ENCODE measurements at places on chromosomes 16 and 17. TPM values are rescaled to one million over a fixed set of nuclear protein-coding genes. Genes with fewer than 3 reads are reported as not detected.

GRCh38 chr17:67696853-67697498, 20.8 kb upstream of the NOL11 start:
- no peak for DNase-seq

The IL17C gene
- total RNA-seq: 0.68 TPM

The DNAH17 gene
- 0.03 TPM for total RNA-seq

DNA sequence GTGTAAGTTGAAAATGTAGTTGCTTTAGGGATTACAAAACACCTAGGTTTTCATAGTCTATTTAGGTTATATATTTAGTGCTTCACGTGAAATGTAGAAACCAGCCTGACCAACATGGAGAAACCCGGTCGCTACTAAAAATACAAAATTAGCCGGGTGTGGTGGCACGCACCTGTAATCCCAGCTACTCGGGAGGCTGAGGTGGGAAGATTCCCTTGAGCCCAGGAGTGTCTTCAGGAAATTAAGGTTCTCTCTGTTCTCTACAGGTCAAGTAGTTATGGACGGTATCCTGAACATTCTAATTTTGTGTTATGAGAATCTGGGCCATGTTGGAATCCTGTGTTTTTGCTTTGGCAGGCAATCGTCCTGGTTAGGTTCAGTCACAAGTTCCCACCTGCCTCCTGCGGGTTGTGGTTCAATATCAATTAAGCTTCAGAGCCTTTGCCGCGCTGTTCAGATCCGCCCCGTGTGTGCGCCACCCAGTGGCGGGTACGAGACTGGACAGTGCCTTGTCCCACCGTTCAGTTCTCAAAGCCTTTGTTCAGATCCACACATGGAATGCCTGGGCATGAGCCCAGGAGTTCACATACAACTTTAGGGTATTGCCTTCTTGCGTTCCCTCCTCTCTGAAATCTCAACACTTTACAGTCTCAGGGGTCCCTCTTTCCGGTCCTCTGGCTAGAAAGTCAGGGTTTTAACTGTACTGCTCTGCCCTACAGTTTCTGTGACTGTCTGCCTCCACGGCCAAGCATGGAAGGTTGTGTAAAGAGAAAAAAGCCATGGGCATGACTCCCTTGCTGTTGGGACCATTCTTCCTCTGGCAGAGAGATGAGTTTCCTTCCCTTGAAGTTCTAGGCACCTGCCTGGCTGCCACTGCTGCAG, 41.7 kb downstream of the HEATR6 start:
- DNase-seq: peak; percentile 79

The TAOK2 gene
- 51.6 TPM for total RNA-seq

The RABEP2 gene
- total RNA-seq: 23.7 TPM

The MYH2 gene
- total RNA-seq: not detected

DNA sequence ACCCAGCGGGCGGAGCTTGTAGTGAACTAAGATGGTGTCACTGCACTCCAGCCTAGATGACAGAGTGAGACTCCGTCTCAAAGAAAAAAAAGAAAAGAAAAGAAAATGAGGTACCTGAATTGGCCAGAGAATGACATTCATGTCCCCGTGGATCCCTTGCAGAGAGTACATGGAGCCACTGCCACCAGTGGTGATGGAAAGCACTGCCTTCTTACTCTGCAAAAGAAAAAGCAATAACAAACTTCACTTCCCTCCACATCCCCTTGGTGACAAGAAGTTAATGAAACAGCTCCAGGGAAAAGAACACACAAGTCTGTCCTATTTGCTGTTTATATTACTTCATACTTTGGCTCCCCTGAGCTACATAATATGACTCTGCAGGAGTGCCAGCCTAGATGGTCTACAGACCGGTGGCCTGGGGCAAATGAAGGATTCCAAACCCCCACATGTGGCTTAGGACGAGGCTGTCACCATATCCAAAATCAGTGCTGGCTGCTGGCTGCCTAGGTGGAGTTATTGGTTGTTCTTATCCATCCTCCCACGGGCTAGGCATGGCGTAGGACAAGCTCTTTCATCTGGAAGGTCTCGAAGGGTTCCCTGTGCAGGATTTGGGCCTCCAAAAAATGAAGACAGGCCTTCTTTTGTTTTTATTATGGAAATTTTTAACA, 13.3 kb downstream of the NQO1 start:
- no peak for DNase-seq

- DNase-seq: peak; percentile 52
Measured at GRCh38 chr17:81400154-81400977, 5.1 kb downstream of the BAHCC1 start.

DNA sequence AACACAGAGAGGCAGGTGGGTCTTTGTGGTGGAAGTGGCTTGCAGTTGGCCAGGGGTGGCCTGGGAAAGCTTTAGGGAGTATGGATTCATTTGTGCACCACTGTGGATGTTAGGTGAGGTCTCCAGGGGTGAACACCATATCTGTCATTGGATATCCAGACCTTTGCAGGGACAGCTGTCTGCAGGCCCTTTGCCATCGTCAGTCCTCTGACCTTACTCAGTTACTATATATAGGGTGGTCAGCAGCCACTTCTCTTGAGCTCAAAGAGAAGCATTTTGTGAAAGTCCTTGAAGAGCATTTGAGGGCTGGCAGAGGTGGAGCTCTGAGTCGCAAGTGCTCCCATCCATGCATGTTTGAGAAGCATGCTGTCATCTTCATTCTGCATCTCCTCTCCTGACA, 40.4 kb downstream of the TMEM11 start:
- no peak for DNase-seq

The G6PC1 gene
- total RNA-seq: not detected

- no peak for DNase-seq
Measured at GRCh38 chr17:61669522-61669921, 78.5 kb upstream of the NACA2 start.

The CCT6B gene
- total RNA-seq: 1.5 TPM

The CTF1 gene
- 0.19 TPM for total RNA-seq

- DNase-seq: peak; percentile 45
Measured at GRCh38 chr17:3710951-3711383, 12.7 kb upstream of the HASPIN start.

DNA sequence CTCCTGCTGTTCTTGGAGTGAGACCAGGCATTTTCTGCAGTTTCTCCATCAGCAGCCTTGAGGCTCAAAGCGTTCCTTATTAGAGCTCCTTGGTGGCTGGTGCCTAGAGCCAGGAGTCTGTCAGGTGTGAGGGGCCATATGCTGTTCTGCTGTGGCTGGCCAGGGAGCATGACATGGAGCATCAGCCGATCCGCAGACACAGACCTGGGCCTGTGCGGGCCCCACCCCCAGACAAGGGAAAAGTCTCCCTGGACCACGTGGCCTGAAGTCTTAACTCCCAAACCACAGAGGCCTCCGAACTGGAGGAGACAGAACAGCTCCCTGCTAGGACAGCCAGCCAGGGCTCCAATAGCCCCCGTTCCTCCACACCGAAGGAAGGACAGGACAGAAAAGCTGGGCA, 162.7 kb upstream of the CIBAR2 start:
- no peak for DNase-seq

DNA sequence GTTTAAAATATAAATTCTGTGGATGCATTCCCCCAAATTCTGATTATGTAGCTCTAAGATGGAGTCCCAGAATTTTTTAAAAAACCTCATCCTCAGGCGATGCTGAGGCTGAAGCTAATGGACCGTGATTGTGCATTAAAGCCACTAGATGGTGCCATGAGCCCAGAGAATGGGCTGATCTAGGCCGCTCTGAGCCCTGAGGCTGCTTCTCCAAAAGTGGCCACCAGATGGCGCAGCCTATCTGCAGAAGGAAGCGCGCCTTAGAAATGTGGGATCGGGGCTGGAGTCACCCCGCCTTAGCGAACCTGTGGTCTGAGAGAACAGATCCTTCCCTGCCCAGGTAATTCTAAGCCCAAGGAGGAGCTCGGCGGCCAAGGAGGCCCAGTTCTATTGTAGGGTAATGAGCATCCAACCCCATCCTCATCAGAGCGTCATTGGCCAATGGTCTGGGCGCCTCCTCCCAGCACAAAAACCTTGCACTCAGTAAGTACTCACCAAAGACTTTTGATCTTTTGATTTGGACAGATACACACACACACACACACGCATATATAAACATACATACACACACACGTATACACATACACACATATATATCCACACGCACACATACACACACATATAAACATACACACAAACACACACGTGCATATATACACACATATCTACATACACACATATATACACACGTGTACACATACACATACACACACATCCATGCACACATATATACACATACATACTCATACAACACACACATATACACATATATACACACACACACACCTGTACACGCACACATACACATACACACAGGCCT, 13.7 kb upstream of the MMP2 start:
- peak; percentile 85 for DNase-seq

The TBC1D3E gene
- total RNA-seq: not detected

DNA sequence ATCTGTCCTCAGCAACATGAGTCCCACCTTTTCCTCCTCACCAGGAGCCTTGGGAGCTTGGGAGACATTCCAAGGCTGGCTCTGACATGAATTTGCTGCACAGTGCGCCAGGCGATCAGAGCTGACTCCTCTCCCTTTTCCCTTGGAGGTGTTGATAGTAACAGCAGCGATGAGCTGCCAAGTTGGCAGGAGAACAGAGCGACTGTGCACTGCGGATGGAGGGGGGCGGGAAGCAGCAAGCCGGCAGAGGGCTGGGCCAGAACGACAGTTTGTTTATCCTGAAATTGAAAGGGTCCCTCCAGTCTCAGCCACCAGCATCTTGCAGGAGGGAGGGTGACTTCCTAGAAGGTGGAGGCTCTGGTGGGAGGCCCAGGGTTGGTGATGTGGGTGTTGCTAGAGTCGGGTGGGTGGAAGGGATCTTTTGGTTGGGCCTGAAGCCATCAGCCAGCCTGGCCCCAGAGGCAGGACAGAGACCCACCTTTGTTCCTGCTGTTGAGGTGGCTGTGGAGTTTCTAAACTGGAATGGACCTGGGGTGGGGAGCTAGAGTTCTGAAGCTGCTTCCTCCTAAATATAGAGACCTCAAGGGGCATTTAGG, 22.5 kb upstream of the DYNLL2 start:
- DNase-seq: no peak

The ASPA gene
- not detected for total RNA-seq

DNA sequence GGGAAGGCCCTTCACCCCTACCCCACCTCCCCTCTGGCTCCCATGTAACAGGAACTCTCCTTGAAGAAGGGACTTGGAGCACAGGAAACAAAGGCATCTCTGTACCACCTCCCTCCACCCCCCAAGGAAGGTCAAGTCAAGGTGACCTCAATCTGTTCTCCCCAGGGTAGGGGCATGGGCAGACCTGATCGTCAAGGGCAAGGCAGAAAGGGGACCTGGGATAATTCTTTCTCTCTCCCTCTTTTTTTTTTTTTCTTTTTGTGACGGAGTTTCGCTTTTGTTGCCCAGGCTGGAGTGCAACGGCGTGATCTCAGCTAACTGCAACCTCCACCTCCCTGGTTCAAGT, 4.3 kb upstream of the STAT5A start:
- peak; percentile 10 for DNase-seq

GRCh38 chr17:8283356-8283755, 5.1 kb upstream of the RANGRF start:
- DNase-seq: no peak

- no peak for DNase-seq
Measured at GRCh38 chr17:46181940-46182339, 11.3 kb downstream of the KANSL1 start.

DNA sequence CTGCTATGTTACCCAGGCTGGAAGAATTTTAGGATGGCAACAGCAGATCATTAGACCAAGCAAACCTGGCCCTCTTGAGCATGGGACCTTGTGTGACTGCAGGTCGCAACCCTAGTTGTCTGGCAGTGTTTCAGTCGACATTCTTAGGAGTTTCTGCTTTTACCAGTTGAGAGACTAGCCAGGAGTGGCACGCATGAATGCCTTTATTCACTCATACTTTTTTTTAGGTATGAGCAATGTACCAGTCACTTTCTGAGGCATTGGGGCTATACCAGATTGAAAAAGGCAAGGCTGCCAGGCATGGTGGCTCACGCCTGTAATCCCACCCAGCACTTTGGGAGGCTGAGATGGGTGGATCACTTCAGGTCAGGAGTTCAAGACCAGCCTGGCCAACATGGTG, 28.2 kb upstream of the HAS3 start:
- no peak for DNase-seq

- no peak for DNase-seq
Measured at GRCh38 chr16:63244631-63245030, 1208.4 kb upstream of the CDH8 start.

DNA sequence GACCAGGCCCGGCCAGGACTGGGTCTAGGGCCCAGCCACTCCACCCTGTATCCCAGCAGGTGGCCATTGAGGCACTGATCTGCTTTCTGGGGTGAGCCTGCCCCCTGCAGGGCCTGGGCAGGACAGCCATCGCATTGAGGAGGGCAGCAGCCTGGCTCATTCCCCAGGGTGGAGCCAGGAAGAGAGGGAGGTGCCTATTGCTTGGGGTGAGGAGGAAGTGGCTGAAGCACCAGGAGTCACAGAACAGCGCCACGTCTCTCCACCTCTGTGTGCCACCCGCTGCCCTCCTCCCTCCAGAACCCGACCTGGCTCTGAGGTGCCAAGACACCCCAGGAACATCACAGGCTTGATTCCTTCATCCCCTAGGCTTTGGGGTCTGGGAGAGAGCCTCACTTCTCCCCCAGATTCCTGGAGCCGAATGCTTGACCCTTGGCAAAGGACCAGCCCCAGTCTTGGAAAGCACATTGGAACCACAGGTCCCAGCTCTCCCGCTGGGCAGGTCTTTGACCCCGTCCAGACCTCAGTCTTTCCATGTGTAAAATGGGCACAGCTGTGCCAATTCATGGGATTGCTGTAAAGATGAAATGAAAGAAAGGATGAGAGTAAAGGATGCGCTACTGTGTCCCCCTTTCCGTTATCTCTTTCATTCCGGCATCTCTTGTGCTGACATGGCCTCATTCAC, 7.2 kb upstream of the KRT36 start:
- DNase-seq: peak; percentile 76

The CRHR1 gene
- total RNA-seq: not detected

- no peak for DNase-seq
Measured at GRCh38 chr16:2702871-2703745, 16.9 kb downstream of the PRSS27 start.
